ENCODE measurements at places on chromosomes 11 and 22.

DNA sequence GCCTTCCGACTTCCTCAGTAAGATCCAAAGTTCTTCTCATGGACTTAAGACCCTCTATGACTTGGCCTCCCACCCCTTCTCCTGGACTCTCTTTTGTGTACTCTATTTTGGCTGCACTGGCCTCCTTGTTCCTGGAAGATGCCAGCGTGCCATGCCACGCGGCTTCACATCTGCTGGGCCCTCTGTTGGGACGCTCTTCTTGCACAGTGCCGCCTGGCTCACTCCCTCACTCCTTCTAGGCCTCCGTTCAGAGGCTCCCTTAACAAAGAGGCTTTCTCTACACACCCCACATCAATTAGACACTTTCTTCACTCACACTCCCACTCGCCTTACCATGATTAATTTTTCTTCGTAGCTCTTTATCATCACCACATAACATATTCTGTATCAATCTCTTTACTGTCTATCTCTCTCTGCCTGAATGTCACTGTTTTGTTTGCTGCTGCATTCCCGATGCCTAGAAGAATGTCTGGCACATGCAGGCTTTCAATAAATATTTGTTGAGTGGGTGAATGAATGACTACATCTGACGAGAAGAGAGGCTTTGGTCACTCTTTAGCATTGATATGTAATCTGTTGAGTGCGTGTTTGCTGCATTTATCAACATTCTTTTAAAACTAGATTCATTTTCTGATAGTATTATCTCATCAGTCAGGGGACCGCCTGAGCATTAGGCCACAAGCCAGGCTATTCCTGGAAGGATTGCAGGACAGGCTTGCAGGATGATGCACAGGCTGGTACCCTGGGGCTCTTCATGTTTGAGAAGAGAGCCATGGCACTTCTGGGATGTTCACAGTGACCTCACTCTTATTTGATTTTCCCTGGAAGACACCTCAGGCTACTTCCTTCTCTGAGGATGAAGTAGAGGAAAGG lies 60.6 kb upstream of the AMPD3 start:
- DNase-seq, result no peak

DNA sequence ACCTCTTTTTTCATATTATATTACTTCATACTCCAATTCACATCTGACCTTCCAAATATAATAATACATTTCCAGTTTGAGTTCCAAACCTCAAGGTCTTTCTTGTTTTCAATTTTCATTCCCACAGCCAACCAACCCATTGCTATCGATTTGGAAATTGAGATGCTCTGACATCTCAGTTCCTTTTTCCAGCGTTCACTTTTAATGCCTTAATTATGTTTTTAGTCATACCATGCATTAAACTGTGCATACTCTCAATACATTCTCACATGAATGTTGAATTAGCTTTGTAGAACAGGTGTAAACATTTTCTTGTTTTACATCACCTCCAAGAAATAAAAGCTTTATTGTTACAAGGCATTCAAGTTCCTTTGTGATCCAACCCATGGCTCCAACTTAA lies 294.2 kb upstream of the ANO3 start:
- DNase-seq, result no peak

DNA sequence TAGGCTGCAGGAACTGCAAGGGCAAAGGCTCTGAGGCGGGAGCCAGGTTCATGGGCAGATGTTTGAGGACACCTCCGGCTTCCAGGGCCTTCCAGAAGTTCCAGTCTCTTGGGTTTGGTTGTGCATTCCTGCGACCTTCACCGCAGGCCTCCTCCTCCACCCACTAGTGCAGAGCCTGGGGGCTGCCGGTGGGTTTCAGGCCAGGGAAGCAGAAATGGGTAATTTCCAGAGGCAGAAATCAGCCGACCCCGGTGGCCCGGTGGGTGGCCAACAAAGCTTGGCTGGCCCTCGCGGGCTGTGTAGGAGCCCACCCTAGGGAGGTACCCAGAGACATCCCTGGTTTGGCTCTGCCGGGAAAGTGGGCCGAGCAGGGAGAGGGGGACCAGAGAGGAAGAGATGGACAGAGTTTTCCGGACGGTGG lies 417 bp upstream of the PHETA2 start:
- no peak for DNase-seq

GRCh38 chr22:41003066-41003465 lies 51.9 kb downstream of the RBX1 start:
- DNase-seq, result no peak

GRCh38 chr11:44623731-44624491 lies 58.4 kb downstream of the CD82 start:
- no peak for DNase-seq

DNA sequence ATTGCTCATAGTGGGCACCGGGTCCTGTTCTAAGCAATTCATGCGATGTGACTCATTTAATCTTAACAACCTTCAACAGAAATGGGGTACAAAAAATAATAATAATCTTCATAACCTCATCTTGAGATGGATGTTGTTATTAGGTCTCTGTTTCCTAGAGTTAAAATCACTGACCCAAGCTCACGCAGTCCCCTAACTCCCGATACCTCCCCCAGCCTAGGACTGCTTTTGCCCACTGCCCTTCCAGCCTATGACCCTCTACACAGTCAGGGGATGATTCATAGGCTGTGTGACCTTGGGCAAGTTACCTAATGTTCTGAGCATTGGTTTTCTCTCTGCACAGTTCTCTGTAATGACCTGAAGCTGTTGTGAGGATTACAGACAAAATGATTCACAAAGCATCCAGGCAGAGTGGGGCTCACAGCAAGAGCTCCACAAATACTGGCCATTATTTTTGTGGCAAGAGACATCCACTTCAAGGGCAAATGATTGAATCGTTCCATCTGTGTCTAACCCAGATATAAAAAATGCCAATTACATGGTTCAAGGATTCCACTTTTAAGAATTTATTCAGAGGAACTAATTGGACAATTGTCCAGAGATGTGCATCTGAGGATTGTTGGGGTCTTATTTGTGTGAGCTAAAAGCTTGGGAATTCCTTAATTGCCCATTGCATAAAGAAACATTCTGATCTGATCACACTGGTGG lies 20.0 kb downstream of the MTFP1 start:
- no peak for DNase-seq

DNA sequence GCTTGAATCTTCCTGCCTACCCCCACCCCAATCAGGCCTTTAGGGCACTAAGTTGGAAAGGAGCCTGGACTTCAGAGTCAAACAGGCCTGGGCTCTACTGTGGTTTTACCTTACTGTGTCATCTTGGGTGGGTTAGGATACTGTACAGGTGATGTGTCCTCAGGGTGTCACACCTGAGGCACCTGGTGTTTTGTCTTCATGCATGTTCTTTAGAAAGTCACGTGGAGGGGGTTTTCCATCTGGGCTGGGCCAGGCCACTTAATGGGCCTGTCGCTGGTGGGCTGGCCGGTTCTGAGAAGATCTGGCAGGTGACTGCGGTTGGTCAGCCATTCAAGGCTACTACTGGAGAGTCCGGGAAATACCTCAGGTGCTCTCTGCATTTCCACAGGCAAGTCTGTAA lies 92.6 kb downstream of the SWAP70 start:
- DNase-seq, result no peak

DNA sequence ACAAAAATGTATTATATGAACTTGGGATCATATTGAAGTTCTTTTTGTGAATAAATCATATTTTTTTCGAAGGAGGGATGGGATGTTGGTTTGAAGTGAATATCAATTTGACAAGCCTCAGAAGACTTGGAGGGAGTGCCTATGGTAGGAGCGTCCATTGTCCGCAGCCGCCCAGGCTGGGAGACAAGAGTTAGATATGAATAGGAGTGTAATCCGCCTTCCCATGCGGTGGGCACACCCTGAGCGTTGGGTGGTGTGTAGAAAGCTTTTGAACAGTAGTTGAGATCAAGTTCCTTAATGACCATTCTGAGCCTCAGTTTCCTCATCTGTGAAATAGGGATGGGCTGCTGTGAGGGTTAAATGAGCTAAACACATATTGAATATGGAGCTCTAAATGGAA lies 7.0 kb downstream of the CD82 start:
- no peak for DNase-seq

DNA sequence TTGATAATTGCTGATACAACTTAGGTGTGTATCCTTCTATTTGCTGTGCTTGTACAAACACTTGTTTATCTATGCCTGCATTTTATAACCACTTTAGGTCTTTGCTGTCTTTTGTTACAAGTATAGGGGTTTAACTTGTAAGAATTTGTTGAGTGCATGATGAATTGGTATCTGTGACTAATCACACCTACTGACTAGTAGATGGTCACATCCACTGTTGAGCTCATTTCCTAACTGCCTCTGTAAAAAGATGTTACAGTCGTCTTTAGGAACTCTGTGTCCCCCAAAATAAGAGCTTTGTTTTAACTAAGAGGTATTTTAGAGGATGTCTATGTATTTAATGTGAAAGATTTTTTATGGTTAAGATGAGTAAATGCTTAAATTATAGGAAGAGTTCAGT lies 60.5 kb downstream of the HIPK3 start:
- DNase-seq, result no peak

DNA sequence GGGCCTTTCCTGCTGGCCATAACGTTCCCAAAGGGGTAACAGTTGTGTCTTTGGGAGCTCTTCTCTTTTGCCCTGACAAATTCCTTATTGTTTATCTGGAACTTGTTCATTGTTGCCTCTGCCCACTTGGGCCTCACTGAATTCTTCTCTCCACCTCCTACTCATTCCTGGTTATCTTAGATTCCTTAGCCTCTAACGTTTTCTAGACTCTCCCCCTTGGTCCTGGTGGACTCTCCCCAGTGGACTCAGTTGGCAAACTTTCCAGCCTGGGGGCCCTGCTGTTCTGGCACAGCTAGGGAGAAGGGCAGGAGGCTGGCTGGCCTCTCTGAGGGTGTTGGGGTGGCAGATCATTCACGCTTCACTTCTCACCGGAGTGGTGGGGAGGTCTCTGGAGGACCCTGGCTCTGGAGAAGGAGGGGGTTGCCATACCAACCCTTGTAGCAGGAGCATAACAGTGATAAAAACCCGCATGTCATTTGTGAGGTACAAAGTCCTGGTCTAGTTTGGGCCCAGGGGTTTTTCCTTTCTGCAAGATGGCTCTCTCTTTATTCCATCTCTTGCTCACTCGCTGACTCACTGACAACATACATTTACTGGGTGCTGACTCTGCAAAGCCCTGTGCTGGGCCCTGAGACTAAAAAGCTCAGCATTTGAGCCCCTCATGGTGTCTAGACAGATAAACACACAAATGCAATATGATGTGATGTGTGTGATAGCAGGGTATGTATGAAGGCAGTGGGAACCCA lies 39.7 kb downstream of the YWHAH start:
- no peak for DNase-seq

- no peak for DNase-seq
Measured at GRCh38 chr11:115912484-115912945, 408.3 kb upstream of the CADM1 start.

- no peak for DNase-seq
Measured at GRCh38 chr11:119482521-119483011, 59.6 kb upstream of the THY1 start.

DNA sequence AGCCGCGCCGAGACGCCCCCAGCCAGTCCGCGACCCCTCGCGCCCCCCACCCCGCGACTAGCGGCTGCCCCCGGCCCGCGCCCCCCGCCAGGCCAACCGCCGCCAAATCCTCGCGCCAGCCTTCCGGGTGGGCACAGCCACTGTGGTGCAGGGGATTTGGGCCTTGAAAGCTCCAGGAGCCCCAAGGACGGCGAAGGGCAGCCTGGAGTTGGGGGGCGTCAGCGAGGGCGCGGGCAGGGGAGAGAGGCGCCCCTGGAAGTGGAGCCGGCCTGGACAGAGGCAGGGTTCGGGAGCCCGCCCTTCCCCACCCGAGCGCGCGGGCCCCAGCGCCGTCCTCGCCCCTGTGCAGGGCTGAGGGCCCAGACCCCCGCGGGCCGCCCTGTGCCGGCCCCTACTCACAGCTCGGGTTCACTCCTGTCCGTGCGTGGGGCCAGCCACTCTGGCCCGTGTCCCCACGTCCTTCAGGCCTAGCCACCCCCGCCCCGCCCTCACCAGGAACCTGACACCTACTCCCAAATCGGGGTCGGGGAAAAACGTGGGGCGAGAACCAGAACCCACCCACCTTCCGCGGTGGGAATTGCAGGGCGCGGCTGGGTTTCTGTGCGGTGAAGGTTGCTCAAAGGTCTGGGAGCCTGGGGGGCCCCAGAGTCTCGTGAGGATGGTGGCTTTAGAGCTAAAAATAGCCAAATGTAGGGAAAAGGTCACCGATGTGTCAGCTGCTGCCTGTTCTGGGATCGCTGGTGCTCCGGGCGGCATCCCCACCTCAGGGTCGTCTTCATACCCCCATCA lies at the start of gene CPT1B:
Gene CPT1B, minus strand, starts transcription at position 441 of the 789 bp plus-strand sequence. CDS start 512 bp downstream, outside the sequence.
- DNase-seq, result no peak

- no peak for DNase-seq
Measured at GRCh38 chr22:41557401-41558240, 3.2 kb upstream of the CSDC2 start.

DNA sequence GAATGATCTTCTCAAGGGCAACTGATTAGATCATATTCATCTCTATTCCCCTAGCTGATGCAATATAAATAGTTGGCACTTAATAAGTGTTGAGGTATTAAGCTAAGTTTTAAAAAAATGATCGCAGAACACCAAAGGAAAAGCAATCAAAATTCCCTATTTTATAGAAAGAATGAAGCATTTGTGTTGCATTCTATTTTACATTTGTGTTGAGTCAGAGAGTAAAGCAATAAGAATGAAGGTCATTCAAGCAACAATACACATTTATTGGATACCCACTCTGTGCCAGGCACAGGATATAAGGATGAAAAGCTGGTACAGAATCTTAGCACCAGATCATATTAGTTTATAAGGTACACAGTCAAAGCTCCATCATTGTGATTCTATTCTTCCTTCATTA lies 686.4 kb upstream of the CCDC90B start:
- no peak for DNase-seq

DNA sequence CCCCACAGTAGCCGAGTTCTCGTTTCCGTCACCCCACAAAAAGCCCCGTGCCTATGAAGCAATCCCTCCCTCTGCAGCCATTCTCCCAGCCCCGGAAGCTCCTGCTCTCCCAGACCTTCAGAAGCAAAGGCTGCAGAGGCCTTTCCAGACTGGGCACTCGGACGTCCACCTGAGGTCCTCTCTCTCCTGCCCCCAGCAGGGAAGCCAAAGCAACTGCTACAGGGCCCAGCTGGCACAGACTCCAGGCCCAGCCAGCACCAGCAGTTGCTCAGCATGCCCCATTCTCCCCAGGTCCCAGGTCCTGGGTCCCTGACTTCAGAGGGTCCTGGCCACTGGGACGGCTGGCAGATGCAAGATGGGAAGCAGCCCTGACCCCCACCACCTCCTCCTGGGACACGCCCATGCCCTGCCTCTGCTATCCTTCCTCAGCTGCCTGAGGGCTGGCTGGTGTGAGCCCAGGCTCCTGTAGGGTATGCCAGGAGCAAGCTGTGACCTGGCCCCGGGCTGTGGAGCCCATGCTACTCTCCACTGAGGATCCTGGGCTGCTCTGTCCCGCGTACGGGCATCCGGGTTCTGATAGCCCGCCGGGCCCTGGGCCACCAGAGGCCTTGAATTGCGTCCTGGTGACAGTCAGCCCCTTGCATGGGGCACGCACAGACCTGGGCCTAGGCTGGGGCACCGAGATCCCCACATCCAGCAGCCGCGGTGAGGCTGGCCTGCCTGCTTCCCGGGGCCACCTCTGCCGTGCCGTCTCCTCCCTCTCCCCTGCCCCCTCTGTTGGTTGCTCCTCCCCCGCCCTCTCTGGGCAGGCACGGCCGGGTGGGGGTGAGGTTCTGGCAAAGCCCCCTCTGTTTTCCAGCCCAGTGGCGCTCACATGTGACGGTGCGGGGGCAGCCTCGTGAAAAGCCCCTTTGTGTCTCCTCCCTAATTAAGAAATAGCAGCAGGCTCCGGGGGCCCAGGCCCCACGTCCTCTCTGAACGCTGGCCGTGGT lies 1310.3 kb downstream of the BRD1 start:
- DNase-seq, result no peak
